Frontal cortex (tissue), 4 donors: ENCODE measurements at places on chromosomes 16 and 17. TPM values are rescaled to one million over a fixed set of nuclear protein-coding genes. Genes with fewer than 3 reads are reported as not detected.

Gene HES7
- 1.2 TPM for total RNA-seq

Gene ABCA5
- 49.3 TPM for total RNA-seq

Gene NUDT16L1
- total RNA-seq: 34.6 TPM

Gene HLF
- total RNA-seq: 8.6 TPM
